ENCODE measurements at places on chromosomes 6 and 20.
A peak's percentile ranks its signal among the peaks of the same experiment; 100 is the strongest.

- DNase-seq = no peak
These were observed 7.1 kb downstream of the PLTP start for GRCh38 chr20:45904583-45905504.

DNA sequence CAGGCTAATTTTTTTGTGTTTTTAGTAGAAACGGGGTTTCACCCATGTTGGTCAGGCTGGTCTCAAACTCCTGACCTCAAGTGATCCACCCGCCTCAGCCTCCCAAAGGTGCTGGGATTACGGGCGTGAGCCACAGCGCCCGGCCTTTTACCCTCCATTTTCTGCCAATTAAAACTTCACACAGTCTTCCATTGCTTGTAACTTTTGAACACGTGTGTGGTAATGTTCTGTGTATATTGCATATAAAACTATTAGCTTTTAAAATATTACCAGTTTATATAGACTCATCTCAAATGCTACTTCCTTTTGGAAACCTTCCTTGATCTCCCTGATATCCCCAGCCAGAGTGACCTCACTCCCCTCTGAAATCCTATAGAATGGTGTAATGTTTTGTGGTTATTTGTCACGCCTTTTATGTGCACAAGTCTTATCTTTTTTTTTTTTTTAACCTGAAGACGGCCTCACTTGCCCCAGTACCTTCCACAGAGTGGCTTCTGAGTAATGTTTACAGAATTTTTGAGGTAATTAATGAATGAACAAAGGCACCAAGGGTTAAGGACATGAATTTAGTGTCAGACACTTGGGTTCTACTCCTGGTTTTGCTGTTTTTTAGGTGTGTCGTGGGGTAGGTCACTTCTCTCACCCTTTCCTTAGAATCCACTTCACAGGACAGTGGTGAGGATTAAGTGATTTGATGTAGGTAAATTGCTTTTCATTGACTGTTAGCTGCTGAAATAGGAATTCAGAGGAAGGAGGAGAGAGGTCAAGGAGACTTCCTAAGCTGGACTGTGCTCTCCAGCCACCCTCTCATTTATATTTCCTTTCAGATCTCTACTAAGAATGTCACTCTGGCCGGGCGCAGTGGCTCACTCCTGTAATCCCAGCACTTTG lies 11.2 kb upstream of the MMP24 start:
- no peak for DNase-seq

- DNase-seq = no peak
These were observed 41.4 kb downstream of the MDFI start for GRCh38 chr6:41679696-41680095.

DNA sequence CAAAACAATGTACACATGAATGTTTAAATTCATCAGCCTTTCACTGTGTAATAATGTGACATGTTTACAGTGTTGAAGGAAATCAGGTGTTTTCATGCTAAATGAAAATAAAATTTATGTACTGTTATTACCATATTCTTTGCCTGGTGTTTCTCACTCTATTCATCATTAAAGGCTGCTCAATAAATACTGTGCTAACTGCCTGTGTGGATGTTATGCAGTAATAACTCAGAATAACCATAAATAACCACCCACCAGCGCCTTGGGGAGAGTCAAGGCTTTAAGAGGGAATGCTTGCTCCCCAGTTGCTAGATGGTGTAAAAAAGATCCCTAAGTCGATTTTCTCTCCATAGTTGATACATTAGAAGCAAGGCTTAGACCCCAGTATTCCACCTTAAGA lies 299.9 kb downstream of the EYA4 start:
- no peak for DNase-seq

DNA sequence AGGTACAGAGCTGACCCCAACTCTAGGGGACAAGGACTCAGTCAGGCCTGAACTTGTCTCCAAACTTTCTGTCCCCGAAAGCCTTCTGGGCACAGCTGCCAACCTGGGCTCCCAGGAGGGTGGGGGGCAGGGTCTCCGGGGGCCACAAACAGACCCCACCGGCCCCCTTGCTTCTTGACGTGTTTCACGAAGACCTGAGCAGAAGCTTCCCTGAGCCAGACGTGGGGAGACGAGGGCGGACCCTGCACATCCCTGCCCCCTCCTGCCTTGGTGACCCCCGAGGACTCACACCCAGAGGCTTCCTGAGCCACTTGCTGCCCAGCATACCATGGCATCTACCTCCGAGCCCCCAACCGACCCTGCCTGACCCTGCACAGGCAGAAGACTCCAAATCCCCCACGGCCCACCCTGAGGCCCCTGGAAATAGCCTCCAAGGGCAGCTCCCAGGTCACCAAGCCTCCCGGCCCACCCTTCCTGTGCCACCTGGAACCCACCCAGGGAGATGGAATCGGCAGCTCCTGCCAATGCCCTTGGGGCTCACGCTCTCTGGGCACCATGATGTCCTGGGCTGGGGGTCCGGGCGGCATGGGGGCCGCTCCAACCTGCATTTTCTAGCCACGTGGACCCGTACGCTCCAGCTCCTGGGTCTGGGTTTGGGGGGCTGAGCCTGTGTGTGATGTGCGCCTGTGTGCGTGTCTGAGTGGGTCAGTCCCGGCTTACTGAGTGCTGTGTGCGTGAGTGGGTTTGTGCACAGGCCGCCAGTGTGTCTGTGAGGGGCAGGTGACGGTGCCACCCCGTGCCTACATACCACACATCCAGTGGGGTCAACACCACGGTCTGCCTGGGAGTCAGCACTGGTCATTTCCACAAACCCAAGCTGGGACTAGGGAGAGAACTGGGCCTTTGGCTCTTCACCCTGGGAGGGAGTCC lies 2.5 kb upstream of the PTK6 start:
- no peak for DNase-seq

- DNase-seq = no peak
These were observed 325.9 kb downstream of the COL12A1 start for GRCh38 chr6:74879976-74880375.

- DNase-seq = no peak
These were observed 139.0 kb downstream of the JARID2 start for GRCh38 chr6:15384901-15385300.

- DNase-seq = no peak
These were observed 1.4 kb upstream of the PCMTD2 start for GRCh38 chr20:64254156-64254555.

GRCh38 chr6:34284563-34285447 lies 36.0 kb upstream of the SMIM29 start:
- no peak for DNase-seq

- no peak for DNase-seq
These were observed 209.0 kb upstream of the NT5E start for GRCh38 chr6:85240787-85241385.

DNA sequence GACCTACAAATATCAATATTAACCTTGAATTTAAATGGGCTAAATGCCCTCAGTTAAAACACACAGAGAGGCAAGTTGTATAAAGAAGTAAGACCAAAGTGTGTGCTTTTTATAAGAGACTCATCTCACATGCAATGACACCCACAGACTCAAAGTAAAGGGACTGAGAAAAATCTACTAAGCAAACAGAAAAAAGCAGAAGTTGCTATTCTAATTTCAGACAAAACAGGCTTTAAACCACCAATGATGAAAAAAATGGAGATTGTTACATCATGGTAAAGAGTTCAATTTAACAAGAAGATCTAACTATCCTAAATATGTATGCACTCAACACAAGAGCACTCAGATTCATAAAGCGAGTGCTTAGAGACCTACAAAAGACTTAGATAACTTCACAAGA lies 741.9 kb upstream of the MARCKS start:
- DNase-seq = no peak

GRCh38 chr6:34362909-34363680 lies 29.4 kb downstream of the NUDT3 start:
- DNase-seq = no peak

DNA sequence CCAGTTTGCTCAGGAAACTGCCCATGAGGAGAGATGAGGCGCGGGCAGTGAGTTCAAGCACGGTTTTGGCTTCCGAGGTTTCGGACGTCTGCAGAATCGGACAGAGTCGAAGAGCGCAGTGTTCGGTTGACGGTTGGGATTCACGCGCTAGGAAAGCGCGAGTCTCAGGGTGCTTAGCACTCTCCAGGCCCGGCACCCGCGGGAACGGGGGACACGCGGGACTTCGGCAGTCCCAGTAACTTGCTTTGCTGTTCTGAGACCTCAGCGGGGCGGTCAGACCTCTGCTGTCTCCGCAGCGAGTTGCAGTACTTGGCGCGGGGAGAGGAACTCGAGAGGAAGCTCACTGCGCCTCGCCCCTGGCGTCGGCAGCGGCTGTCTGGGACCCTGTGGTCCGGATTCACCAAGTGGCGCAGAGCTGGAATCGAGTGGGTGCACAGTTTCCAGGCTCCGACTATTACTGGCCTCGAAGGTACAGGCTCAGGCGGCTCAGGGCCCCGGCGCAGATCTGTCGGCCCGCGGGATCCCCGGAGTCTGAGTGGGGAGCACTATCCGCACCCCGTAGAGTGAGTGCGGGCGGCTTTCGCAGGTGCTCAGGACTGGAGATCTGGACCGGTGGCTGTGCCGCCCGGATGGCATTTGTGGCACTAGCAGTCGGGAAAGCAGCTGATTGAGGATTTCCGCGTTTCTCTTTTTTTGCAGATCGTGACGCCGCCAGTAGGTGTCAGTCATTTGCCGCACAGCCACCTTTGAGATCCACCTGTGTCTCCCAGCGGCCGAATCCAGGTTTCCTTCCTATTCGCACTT lies at the start of gene POM121L2:
TSS of gene POM121L2 (minus strand) at position 128 of the 804 bp plus-strand sequence. CDS start at position 25, 103 bp downstream.
- peak; percentile 6 for DNase-seq

- DNase-seq = no peak
These were observed 51.9 kb downstream of the FAM120B start for GRCh38 chr6:170358496-170358895.

DNA sequence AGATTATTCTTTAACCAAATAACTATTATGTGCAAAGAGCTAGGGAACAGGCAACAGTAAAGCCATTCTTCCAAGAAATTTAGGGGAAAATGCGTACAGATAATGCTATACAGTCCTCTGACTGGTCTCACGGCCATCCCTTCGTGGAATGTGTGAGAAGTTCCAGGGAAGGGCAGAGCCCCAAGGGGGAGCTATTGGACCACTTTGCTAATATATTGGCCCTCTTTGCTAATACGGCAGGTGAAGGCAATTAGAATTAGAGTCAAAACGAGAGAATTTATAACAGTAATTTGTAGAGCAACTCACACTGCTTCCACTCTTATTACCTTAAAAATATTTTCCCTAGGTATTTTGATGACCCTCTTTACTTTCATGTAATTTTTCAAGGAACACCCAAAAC lies 140.4 kb downstream of the IMPG1 start:
- DNase-seq = no peak

- DNase-seq = no peak
These were observed 110.9 kb downstream of the ARMC2 start for GRCh38 chr6:108958900-108959770.

- DNase-seq = no peak
These were observed 771.9 kb upstream of the DEFB115 start for GRCh38 chr20:30485331-30486102.

DNA sequence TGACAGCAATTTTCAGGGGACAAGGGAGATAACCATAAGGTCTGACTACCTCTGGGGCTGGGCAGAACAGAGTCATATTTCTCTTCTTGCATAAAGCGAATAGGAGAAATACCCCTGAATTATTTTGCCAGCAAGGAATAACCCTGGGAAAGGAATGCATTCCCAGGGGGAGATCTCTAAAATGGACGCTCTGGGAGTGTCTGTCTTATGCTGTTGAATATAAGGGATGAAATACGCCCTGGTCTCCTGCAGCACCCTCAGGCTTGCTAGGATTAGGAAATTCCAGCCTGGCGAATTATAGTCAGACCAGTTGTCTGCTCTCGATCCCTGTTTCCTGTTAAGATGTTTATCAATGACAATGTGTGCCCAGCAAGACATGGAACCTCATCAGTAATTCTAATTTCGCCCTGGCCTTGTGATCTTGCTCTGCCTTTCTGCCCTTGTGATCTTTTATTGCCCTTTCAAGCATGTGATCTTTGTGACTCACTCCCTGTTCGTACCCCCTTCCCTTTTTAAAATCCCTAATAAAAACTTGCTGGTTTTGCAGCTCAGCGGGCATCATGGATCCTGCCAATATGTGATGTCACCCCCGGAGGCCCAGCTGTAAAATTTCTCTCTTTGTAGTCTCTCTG lies 221.6 kb upstream of the HS3ST5 start:
- no peak for DNase-seq

GRCh38 chr20:37233548-37234253 lies 27.9 kb downstream of the GHRH start:
- DNase-seq = no peak

- no peak for DNase-seq
These were observed 206.7 kb downstream of the CENPW start for GRCh38 chr6:126546541-126547120.

DNA sequence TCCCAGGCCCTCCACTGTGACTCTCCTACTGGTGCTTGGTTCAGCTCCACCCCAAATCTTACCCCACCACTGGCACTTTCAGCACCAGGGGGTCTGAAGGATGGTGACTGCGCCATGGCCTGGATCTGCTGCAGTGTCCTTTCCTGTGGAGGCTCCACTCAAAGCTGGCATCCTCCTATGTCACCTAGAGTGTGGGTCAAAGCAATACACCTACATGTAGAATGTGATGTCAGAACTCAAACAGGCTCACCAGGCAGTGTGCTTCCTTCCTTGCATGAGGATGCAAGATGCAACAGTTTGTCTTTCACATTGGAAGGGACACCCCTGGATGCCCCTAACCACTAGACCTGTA lies 32.8 kb upstream of the MICB start:
- DNase-seq = no peak

DNA sequence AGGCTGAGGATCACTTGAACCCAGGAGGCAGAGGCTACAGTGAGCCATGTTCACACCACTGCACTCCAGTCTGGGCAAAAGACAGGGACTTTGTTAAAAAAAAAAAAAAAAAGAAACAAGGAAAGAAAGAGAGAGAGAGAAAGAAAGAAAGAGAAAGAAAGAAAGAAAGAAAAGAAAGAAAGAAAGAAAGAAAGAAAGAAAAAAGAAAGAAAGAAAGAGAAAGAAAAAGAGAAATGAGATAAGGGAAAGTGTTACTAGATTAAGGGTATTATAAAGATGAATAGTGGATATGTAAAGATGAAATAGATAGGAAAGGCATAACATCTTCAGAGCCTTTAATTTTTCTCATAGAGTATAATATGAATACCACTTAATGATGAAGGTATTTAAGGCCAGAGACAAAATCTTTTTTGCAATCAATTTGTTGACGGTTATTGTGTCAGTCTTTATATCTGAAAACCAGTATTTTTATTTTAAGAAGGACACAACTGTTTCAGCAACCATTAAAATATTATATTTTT lies 26.6 kb downstream of the ABT1 start:
- DNase-seq = no peak

DNA sequence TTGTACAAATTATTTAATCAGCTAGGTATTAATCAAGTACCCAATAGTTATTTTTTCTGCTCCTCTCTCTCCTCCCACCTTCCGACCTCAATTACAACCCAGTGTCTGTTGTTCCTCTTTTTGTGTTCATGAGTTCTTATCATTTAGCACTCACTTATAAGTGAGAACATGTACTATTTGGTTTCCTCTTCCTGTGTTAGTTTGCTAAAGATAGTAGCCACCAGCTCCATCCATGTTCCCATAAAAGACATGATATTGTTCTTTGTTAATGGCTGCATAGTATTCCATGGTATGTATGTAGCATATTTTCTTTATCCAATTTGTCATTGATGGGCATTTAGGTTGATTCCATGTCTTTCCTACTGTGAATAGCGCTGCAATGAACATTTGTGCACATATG lies 652.8 kb upstream of the CITED2 start:
- DNase-seq = no peak
